Stimulated activated CD8-positive, alpha-beta memory T cell treated with anti-CD3 and anti-CD28 coated beads, Interleukin-7, amount 100 ng/mL, for 1 hour (primary cell): ENCODE measurements at places on chromosomes 1 and 21.

- DNase-seq, result no peak
Measured at GRCh38 chr1:223091896-223092295, 51.2 kb downstream of the TLR5 start.

- no peak for DNase-seq
Measured at GRCh38 chr1:156412653-156413321, 43.8 kb downstream of the RHBG start.

DNA sequence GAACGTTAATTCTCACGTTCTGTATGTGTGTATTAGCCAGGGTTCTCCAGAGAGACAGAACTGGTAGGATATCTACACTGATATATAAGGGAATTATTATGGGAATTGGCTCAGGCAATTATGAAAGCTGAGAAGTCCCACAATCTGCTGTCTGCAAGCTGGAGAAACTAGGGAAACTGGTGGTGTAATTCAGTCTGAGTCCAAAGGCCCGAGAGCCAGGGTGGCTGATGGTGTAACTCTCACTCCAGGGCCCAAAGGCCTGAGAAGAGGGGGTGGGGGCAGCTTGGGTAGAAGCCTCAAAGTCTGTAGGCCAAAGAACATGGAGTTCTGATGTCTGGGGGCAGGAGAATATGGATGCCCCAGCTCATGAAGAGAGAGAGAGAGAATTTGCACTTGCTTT, 13.3 kb upstream of the VASH2 start:
- DNase-seq, result no peak

- no peak for DNase-seq
Measured at GRCh38 chr21:42467140-42467983, 28.7 kb downstream of the RSPH1 start.

DNA sequence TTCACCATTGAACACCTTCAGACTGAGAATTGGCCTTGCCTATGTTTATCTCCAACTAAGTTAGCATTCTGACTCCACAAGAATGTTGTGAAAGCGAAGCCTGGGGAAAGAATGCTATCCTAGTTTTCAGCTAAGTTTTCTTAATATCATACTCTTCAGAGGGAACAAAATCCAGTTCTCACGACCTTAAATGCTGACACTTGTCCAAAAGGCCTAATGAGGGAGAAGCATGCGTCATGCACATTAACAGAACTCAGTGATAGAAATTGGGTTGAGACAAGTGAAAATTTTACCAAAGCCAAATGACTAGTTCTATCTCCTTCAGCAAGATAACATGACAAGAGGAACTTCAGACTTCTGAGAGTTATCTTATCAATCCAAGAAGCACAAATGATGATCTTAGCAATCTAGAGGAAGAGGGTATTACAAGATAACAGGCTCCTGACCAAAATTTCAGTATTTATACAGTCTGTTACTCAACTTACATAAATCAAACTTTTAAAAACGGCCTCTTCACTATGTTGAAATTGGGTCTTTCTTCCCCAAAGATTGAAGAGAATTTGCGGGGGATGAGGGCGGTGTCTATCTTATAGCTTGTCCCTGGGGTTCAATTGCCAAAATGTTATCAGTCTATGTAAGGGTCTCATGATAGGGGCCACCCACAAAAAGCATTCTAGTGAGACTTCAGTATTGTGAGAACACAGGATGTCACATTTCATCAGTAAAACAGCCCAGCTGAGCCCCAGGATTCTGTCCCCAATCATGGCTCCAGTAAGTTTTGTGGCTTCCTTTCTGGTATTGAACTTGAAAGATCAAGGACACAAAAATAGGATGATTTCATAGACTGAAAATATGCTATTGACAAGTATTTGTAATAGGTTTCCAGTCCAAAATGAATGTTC, 26.5 kb upstream of the SLC45A3 start:
- DNase-seq, result no peak

GRCh38 chr21:40575976-40576375, 271.0 kb downstream of the DSCAM start:
- no peak for DNase-seq
